Stromal cell of bone marrow (primary cell): ENCODE measurements at places on chromosomes 3 and 15.
A peak's percentile ranks its signal among the peaks of the same experiment; 100 is the strongest.

GRCh38 chr3:134428401-134428800 lies 54.2 kb upstream of the AMOTL2 start:
- no peak for DNase-seq

DNA sequence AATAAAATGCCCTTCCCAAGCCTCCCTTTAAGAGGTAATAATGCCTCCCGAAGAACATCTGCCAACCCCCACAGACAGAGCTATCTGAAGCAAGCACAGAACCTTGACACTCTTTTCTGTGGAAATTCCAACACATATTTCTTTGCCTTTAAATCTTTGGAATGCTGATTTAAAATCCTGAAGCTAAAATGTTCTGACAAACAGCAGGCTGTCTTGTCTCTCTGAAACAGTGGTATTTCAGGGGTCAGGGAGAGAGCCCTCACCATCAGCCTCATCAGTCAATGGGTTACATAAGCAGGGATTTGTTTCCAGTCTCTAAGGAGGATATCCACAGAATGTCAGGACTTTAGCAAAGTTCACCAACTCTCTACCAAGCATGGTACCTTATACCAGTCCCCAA lies 27.8 kb upstream of the ARHGEF3 start:
- no peak for DNase-seq

DNA sequence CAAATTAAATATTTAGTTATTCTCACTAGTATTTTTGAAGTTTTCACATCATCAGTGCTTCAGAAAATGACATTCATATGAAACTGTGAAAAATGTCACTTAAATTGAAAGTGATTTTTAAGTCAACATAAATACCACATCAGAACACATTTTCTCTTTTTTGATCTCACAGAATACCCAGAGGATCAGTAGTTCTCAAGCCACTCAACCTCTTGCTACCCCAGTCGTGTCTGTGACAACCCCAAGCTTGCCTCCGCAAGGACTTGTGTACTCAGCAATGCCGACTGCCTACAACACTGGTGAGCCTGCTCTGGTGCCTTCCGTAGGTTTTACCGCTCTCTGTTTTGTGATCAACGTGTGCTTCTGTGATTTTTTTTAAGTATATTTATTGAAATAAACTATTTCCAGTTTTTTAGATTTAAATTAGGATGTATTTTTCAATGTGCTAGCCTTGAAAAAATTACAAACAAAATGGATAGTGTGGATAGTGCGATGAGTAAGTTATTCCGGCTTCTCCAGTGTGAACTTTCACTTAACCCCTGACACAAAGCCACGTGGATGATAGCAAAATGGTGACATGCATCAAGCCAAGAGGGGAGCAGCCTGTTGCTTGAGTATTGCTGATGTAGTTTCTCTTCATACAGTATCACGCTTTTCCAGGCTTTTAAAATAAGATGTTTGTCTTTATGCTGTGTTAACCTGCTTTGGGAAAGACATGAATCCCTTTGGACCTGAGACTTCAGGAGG lies 26.5 kb downstream of the LYSMD4 start:
- DNase-seq, result no peak

DNA sequence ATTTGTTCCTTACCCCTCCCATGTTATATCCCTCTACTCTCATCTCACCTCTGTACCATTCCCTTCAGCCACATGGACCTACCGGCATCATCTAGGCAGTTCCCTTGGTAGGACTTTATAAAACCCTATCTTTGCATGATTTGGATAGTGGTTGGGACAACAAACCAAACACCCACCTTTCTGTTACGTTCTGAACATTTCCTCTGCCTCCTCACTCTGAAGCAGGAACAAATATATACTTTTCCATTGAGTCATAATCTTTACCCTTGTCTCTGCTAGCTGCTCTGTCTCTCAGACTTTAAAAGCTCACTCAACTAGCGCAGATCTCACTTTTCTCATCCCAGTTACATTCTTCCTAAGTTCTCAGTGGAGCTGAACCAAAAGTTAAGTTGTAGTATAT lies 17.8 kb downstream of the UBXN7 start:
- no peak for DNase-seq

DNA sequence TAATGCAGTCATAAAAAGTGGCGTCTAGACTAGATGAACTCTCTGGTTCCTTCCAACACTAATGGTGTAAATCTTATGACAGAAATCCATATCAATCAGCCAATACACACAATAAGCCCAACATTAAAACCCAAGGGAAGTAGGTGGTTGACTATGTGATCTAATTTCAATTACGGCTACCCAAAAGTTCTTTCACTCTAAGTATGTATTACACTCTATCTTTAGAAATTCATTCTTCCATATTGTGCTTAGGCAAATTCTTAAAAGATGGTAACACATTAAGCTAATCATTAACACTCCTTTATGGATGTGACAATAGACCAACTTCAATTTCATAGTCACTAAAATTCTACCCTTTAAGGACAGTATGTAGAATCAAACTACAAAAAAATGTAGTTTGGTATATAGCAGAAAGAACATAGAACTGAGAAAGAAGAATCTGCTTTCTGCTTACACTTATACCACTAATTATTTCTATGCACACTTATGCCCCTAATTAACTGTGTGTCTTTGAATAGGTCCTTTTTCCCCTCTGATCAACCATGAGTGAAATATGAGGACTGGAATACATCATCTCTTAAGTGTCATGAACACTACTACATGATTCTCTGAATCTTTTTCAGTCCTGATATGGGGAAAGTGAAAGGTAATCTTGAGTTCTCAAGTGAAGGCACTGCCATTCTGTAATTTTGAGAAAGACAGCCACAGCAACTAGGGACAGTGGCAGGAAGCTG lies 557.6 kb downstream of the IGSF11 start:
- no peak for DNase-seq

DNA sequence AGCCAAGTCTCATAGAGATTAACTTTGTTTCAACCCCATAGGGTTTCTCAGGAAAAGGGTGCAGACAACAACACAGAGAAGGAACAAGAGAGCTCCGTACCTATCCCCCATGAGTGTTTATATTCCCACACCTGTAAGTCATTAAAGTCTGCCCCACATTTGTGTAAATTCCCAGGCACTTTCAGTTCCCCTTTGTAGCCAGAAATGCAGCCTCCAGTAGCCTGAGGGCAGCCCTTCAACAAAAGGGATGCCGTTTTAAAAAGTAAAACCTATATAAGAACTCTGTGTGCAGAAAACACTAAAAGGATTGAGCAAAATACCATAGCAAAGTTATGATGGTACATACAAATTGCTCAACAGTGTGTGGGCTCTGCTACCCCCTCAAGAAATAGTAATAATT lies 59.7 kb upstream of the TMEM108 start:
- DNase-seq, result no peak

DNA sequence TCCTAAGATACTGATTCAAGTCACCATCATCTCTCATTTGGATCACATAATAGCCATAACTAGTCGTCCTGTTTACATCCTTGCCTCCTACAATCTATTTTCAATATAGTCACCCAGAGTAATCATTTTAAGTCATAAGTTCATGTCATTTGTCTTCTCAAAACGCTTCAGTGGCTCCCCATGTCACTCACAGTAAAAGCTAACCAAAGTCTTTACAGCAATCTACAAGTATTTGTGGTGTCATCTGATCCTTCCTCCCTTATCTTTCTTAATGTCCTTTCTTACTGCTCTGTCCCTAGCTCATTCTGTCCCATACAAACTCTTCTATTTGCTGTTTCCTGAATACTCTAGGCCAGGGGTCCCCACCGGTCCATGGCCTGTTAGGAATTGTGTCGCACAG lies 28.8 kb downstream of the GBE1 start:
- no peak for DNase-seq

DNA sequence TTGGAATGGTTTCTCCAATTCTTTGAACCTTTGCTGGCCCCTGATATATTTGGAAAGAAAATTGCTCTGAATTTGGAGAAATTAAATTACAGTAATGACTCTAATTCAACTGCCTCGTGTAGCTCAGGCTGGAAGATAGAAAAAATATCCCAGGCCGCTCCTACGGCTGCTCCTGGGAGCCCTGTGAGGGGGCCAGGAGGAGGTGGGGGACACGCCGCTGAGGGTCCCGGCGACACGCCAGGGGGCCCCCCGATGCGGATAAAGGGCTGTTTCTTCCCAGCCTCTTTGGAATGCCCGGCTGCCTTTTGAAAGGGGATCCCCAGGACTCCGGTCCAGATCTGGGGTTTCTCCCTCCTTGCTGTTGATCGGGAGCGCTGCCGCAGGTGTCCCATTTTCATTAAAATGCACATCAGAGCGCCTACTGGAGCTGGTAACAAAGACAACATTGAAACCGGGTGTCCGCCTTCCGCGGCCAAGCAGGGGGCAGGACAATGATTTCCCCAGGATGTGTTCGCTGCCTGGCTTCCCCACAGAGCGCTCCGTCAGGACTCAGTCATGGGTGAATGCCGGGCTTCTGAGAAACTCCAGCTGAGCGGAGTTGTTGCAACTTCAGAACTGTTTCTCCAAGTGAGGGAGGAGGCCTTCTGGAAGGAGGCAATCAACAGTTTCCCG lies 200.1 kb upstream of the KBTBD8 start:
- DNase-seq, result peak; percentile 49

GRCh38 chr3:115922681-115923347 lies 299.5 kb downstream of the GAP43 start:
- DNase-seq, result no peak

GRCh38 chr3:13045241-13045903 lies 27.9 kb downstream of the IQSEC1 start:
- DNase-seq, result no peak

- no peak for DNase-seq
Observed at GRCh38 chr15:98754657-98755022, 106.3 kb downstream of the IGF1R start.

GRCh38 chr3:50557915-50558314 lies 9.6 kb downstream of the C3orf18 start:
- no peak for DNase-seq

- peak; percentile 87 for DNase-seq
Observed at GRCh38 chr3:64163755-64164148, 61.5 kb downstream of the PRICKLE2 start.

DNA sequence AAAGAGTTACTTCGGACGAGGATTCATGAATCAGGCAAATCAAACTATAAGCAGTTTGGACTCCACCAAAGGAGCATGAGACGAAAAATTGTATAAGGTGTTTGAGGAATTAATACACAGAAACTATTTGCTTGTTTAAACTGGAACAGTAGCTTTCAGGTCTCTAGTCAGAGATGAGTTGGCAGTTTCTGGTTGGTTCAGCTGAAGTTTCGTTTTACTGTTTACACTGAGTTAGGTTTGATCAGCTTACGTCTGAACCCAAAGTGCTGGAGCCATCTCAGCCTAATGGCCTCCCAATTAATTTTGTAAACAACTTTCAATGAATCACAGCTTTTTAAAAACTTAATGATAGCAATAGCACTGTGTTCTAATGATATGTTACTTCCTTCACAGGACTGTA lies 703.7 kb downstream of the NLGN1 start:
- DNase-seq, result no peak

DNA sequence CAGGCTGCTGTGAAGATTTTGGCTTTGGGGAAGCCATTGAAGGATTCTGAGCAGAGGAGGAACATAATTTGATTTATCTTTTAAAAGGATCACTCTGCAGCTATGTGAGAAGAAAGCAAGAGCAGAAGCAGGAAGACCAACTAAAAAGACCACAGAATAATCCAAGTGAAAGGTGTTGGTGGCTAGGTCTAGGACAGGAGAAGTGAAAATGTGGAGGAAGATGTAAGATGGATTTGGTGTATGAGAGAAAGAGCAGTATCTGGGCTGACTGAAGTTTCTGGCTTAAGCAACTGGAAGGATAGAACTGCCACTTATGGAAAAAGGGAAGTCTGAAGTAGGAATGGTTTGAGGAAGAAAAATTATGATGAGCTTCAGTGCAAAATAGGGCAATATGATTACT lies 62.0 kb downstream of the SFMBT1 start:
- DNase-seq, result no peak

DNA sequence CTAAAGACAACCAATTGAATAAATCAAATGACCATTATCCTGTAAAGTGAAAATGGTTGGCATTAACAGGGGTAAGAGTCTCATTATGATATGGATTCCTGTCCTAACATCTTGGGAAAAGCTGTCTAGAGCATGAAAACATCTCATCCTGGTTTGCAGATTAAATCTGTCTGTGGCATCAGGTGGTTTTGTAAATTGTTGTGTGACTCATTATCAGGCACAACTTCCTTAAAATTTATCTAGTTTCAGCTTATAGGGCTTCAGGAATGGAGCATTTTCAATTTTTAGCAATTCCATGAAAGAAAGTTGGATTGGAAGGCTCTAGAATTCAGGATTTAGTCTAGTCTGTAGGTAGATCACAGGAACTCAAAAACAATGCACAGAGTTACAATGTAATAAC lies 31.1 kb upstream of the SLC27A2 start:
- no peak for DNase-seq

- DNase-seq, result peak; percentile 77
Observed at GRCh38 chr3:73637042-73637441, 12.3 kb upstream of the PDZRN3 start.

- no peak for DNase-seq
Observed at GRCh38 chr3:150443331-150443741, 35.2 kb downstream of the TSC22D2 start.

DNA sequence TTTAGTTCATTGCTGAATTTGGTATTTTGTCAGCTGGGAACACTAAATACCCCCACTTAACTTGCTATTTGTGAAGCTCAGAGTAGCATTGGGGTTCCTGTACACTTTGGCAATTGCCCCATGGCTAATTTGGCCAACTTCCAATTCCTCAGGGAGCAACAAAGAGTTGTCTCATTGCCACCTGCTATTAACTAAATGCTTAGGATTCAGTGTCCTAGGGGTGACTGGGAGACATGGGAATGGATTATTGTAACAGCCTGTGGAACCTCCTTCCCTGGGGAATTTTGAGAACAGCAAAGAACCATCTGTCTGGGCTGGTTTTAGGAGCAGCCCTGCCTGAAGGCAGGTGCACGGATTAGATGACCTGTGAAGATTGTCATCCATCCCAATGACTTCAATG lies 437.4 kb upstream of the TPRG1 start:
- DNase-seq, result no peak

DNA sequence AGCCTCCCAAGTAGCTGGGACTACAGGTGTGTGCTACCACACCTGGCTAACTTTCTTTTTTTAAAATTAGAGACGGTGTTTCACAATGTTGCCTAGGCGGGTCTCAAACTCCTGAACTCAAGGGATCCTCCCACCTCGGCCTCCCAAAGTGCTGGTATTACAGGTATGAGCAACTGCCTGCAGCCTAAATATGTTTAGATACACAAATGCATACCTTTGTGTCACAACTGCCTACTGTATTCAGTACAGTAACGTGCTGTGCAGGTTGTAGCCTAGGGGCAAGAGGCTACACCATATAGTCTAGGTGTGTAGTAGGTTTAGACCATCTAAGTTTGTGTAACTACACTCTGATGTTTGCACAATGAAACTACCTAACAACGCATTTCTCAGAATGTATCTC lies 9.5 kb upstream of the PAK6 start:
- no peak for DNase-seq
